GM13977 (cell line): ENCODE measurements at places on chromosomes 3 and 15.

- no peak for DNase-seq
Observed at GRCh38 chr15:60471314-60471713, 7.6 kb downstream of the ICE2 start.

DNA sequence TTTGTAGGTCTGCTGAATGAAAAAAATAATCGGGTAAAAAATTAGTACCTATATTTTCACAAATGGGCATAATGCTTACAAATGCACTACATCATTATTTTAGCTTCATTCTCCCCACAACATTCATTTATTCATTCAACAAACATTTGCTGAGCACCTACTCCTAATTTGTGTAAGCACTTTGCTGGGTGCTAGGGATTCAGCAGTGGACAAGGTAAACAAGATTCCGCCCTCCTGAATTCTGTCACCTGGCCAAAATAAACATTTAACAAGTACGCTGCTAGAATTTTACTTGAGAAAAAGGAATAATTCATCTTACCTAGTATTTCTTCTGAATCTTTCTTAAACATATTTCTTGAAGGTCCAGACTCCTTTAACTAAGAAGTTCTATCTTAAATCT is 72.1 kb downstream of the TIGIT start:
- DNase-seq = no peak

- no peak for DNase-seq
Observed at GRCh38 chr15:63260791-63261190, 16.6 kb upstream of the APH1B start.

DNA sequence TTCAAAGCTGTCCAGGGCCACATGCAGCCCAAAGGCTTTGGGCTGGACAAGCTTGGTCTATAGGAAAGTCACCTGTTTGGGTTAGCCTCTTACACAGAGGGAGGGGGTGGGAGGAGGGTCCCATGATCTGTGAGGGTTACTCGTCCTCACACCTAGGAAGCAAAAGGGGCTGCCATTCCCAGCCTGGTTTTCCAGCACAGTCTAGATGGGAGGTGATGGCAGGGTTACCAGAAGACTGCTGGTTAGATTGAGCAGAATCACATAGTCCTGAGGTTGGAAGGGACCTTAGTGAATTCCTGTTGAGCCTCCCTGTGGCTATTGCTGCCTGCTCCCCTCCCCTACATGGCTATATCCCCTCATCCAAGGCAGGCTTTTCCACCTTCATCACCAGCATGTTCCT is 101.8 kb downstream of the SEMA5B start:
- DNase-seq = no peak

GRCh38 chr15:39009740-39010139 is 445.1 kb upstream of the RASGRP1 start:
- DNase-seq = no peak

DNA sequence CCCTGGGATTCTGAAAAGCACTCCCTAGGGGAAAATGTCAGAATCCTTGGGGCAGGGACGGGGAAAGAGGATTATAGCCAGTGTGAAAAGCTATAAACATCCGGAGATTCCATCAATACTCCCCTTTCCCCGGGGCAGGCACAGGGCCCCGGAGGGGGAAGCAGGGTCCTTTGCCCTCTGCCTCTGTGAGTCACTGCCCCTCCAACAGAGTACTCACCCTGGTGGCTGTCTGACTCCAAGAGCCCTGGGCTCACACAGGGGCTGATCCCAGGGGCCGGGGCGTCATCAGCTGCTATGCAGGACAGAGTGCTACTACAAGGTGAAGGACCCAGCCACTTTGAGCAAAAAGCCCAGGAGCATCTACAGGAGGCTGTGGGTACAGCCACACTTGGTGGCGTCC is 133.0 kb upstream of the PRR20G start:
- no peak for DNase-seq

DNA sequence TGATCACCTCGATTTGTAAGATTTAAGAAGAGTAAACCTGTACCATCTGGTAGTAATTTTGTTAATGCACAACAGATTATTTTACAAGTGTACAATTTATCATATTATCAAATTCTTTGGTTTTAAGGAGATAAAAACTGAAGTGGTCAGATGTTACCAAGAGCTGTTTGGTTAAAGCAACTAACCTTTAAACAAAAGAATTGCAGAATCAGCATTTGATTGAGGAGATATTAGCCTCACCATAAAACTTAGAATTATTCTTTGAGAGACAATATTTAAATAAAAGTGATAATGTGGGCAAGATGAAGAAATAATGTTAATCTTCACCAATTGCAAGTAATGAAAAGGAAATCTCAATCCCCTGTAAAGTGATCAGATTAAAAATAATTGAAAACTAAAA is 1034.9 kb downstream of the ROBO1 start:
- no peak for DNase-seq

DNA sequence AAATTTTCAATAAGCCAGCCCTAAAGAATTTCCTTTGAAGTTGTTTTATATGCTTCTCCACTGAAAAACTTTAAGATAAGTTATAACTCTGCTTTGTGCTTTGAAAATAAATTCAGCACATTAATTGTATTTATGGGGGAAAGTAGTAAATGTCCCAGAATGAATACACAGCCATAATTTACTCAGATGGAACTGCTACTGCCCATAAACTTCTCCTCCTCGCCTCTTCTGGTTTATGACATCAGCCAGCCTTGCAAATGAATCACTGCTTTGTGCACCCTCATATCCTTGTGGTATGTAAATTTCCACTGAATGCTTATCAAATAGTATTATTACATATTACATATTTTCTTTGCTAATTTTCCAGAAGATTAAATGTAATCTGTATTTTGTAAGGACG is 302.0 kb downstream of the DIPK2A start:
- DNase-seq = no peak

GRCh38 chr3:179676081-179676480 is 23.2 kb downstream of the USP13 start:
- DNase-seq = no peak

DNA sequence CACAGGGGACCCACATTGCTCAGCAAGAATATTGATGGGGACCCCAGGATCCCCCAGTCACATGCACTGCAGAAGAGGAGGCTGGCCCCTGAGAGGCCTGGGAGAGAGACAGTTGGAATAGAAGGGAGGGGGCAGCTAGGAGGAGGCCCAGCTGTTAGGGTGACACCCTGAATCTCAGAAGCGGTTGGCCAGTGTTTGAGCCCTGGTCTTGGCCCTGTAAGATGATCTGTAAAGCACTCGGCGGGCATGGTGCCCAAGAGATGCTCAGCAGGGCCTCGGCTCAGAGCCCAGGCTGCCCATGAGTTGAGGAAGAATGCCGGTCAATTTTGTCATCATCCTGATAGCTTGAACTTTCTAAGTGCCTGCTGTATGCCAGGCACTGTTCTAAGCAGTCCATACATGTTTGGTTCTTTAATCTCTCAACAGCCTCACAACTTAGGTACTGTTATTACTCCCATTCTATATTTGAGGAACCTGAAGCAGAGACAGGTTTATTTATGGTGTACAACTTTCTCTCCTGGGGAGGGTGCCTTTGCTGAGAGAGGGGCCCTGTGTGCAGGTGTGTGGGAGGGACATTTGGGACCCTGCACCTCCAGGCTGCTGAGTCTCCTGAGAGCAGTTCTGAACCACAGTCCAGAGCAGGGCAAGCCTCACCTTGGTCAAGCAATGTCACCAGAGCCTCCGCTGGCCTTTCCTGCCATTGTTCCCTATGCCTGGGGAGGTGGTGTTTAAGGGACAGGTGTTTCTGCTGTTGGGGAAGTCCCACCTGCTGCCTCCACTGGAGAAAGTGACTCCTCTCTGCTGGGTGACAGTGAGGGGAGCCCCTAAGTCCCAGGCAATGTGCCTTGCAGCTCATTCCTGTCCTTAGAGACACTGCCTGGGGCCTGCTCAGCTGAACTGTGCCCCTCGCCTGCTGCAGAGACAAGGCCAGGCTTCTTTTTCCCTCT is 26.0 kb downstream of the SLC6A6 start:
- no peak for DNase-seq

DNA sequence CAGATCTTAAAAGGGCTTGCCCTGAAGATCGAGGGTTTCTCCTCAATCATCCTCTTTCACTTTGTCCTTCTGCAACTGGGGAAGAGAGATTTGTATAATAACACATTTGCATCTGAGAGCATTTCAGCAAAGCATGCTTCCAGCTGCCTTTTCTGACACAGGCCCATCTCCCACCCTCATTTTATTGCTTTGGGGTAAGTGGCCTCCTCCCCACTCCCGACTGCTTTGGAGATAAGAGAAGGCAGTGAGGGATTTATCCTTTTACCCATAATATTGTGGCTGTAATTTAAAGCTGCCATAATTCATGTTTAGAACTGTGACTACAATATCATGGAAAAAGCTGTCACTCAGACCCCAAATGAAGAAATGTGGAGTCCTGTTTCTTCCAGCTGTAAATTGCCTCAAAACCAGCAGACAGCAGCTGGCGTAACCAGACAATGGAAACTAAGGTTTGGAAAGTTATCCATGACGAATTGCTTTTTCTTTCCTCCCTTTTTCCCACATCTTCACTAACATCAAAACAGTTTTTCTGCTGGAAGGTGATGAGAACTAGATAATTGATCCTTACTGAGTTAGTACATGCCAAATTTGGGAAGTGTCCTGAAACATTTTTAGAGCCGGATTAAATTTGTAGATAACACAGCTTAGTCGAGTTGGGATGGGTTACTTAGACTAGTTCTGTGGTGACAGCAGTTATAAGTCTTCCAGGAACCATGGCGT is 104.2 kb upstream of the PFN2 start:
- DNase-seq = peak; percentile 30

- DNase-seq = no peak
Observed at GRCh38 chr3:29185706-29186105, 95.2 kb upstream of the RBMS3 start.

GRCh38 chr15:38559636-38560307 is 4.8 kb downstream of the RASGRP1 start:
- no peak for DNase-seq

DNA sequence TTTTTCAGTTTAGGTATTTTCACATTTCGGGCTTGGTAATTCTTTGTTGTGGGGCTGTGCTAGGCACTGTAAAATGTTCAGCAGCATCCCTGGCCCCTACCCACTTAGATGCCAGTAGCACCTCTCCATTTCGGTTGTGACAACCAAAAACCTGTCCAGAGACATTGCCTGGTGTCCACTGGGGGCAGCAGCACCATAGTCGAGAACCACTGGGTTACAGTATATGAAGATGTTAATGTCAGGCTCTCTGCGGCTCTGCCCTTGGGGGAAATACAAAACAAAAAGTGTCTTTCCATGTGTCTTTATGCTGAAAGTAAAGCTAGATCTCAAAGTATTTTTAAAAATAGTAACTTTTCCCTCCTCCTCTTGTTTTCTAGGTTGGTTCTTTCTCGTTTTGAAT is 177.2 kb downstream of the ITPR1 start:
- DNase-seq = peak; percentile 13

- no peak for DNase-seq
Observed at GRCh38 chr15:83545804-83546511, 98.8 kb downstream of the SH3GL3 start.

DNA sequence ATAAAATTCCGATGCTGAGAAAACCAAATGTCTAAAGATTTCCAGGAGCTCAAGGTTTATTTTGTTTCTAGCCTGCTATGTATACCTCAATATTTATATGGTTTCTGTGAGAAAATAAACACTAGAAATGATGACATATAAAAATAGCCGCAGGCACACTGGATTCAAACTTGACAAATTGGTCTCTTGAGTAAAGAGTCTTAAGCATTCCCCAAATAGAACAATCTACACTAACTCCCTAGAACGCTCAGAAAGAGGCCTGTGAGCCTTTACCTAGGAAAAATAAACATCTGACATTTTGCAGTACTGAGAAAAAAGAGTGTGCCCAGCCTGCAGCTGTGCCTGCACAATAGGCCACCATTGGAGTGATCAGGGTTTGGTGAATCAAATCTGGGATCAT is 75.2 kb downstream of the NEK10 start:
- no peak for DNase-seq
